NAMALWA (cell line): ENCODE measurements at places on chromosomes 7 and 10.

DNA sequence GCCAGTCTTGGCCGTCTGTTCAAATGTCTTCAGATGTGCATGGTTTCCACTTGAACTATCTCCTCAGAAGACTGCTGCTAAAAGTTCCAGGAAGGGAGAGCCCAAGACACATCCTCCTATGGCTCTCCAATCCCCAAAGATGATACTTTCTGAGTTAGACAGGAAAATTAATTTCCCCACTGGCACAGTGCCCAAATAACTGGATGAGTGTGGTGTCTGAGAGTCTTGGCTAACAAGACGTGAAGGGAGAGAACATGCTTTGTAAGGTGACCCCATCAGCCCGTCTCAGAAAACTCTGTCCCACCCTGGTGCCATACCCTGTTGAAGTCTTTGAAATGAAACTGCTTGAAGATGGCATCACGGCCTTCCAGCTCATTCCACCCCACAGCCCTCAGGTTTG is 2.9 kb downstream of the PCBD1 start:
- DNase-seq = no peak

DNA sequence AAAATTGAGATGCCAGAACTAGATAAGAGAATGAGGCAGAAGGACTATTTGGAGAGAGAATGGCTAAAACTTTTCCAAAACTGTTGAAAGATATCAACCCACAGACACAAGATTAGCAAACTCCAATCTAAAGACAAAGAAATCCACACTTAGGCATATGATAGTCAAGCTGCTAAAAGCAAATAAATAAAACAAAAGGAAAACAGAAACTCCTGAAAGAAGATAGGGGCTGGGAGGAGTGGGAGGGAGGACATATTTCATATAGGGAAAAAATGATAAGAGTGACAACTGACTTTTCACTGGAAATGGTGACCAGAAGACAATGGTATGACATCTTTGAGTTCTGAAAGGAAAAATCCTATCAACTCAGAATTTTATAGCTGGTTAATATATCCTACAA is 105.4 kb upstream of the ADO start:
- no peak for DNase-seq

GRCh38 chr10:6649903-6650302 is 69.8 kb upstream of the PRKCQ start:
- no peak for DNase-seq

DNA sequence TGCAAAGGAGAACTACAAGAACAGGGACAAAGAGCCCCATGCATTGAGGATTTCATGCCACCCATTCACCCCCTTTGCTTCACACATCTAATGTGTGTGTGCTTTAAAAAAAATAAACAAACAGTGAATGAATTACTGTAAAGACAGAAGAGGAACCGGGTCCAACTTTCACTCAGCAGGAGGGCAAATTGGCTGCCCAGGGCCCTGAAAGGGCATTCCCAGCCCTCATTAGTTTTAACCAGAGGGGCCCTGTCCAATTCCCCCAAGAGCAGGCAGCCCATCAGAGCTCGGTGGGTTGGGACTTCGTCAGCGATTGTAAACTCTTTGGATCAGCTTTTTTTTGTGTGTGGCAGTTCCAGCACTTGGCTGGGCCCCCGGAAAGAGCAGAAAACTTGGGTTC is 73.6 kb upstream of the PDZD8 start:
- no peak for DNase-seq

GRCh38 chr7:11212080-11212711 is 238.5 kb downstream of the PHF14 start:
- peak; percentile 94 for DNase-seq

- DNase-seq = no peak
These were observed 264.0 kb downstream of the TCERG1L start for GRCh38 chr10:131047501-131047900.

DNA sequence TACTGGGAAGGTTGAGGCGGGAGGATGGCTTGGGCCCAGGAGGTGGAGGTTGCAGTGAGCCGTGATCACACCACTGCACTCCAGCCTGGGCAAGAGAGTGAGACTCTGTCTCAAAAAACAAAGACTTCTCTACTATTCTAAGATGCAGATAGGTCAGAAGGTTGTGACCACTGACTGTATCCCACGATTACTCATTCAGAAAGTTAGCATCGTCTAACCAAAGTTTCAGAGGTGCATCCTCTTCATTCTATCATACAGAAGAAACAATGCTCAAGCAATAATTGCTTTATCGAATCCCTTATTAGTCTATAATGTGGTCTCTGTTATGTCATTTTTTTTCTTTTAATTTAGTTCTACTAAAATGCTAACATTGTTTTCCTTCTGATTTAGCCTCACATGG is 348.7 kb upstream of the LRGUK start:
- DNase-seq = no peak

GRCh38 chr10:1196656-1197055 is 140.5 kb downstream of the WDR37 start:
- no peak for DNase-seq

DNA sequence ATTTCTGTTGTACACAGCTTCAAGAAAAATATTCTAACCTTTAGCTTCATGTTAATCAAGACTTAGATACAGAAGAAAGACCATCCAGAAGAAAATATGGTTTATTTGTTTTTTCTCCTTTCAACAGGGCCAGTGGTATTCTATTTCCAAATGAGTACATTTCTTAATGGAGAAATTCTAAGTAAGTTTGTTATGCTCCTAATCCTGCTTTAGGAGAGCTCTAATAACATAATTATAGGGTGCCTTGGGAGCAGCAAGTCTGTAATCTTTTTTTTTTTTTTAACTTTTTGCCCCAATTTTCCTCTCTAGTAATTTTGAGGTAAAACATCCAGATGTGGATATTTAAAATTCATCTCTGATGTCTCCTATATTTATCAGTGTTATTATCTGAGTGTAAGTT is 98.1 kb downstream of the ADD3 start:
- no peak for DNase-seq

- no peak for DNase-seq
These were observed 39.5 kb upstream of the ADGRA1 start for GRCh38 chr10:133048266-133048665.
